ENCODE measurements at places on chromosomes 4 and X. TPM values are rescaled to one million over a fixed set of nuclear protein-coding genes. Genes with fewer than 3 reads are reported as not detected.

GRCh38 chr4:10643600-10644425 lies 40.8 kb downstream of the CLNK start:
- no peak for DNase-seq

GRCh38 chrX:135984791-135985156 lies 461 bp upstream of the SLC9A6 start:
- no peak for DNase-seq

DNA sequence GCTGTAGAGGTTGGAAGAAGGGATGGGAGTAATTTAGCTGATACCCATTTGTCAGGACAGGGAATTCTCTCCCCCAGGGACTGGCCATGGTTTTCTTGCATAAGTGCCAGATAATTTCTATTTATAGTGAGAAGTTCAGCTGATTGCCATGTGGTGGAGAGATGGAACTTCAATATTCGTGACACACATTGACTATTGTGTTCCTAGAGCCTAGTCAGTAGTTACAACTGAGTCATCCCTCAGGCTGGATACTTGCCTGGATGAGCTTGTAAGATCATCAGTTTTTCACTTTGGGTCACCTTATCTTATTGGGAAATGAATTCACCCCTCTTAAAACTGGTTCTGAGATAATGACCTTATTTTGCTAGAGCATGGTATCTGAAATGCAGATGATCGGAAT lies 32.2 kb downstream of the CFAP299 start:
- no peak for DNase-seq

GRCh38 chrX:118420462-118420861 lies 74.6 kb downstream of the WDR44 start:
- no peak for DNase-seq

GRCh38 chr4:8545439-8545765 lies 34.8 kb upstream of the GPR78 start:
- no peak for DNase-seq

The NLGN4X gene
- not detected for total RNA-seq

The APLN gene
- 0.09 TPM for total RNA-seq
